ENCODE measurements at places on chromosomes 2 and 18.

DNA sequence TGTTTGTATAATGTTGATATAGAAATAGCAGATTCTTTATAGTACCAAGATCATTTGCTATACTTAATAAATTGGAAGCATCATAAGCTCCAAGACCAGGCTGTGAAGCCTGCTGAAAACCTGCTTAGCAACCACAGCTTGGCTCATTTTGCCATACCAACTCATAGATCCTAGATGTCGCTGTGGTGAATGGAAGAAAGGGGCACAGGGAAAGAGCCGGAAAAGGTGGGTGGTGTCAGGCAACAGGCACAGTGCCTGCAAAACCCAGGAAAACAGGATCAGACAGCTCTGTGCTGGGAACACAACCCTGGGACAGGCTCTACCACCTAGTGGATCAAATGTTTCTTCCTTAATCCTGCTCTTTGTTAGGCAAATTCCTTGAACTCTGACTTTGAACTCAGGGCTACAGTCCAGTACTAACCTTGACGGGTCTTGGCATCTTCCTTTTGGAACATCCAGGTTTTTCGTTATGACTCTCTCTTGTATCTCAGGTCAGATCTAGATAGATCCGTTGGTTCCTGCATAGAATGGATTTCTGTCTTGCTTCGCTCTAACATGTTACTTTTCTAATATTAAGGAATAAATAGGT, 31.6 kb downstream of the TWSG1 start:
- no peak for DNase-seq

DNA sequence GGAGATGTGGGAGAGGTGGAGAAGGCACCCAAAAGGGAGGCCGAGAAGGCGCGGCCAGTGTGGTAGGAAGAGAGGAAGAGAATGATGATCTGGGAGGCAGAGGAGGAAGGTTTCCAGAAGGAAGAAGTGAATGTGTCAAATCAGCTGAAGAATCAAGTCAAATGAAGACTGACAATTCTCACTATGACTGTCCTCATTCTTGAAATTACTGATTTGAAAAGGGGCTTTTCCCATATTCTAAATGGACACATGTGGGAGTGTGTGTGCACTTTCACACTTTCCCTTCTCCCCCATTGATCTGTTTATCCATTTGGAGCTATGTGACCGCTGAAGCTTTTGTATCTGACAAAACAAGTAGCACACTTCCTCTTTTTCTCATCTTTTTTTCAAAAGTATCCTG, 6.1 kb downstream of the AFF3 start:
- DNase-seq, result no peak

DNA sequence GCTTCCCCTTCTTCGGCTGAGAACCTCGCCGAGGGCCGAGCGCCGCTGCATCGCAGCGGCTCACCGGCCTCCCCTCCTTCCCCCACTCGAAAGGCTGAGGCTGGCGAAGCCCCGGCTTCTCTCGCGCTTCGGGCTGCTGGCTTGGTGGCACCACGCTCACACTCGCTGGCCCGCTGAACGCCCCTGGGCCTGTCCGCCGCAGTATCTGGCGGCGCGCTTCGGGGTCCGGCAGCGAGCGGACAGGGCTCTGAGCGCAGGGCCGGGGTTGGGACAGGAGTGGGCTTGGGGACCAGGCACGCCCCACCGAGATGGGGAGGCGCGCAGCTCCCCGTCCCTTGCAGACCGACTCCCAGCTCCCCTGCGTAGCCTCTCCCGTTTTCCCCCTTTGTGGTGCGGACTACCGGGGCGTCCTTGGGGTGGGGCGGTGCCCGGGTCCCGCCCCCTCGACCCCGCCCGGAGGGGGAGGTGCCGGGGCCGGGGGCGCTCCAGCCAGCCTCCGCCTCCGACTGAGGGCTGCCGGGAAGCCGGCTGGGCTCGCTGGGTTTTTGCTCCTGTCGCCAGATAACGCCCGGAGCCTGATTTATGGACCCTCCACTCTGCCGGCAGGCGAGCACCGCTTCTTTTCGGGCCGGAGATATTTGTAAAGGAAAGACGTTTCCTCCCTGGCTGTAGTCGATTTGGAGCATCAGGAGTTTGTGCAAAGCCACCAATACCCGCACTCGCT, 3.8 kb downstream of the GBX2 start:
- DNase-seq, result no peak

- DNase-seq, result no peak
Measured at GRCh38 chr2:109269706-109270504, 140.9 kb downstream of the SH3RF3 start.

- no peak for DNase-seq
Measured at GRCh38 chr18:48418539-48419276, 9.5 kb upstream of the ZBTB7C start.

DNA sequence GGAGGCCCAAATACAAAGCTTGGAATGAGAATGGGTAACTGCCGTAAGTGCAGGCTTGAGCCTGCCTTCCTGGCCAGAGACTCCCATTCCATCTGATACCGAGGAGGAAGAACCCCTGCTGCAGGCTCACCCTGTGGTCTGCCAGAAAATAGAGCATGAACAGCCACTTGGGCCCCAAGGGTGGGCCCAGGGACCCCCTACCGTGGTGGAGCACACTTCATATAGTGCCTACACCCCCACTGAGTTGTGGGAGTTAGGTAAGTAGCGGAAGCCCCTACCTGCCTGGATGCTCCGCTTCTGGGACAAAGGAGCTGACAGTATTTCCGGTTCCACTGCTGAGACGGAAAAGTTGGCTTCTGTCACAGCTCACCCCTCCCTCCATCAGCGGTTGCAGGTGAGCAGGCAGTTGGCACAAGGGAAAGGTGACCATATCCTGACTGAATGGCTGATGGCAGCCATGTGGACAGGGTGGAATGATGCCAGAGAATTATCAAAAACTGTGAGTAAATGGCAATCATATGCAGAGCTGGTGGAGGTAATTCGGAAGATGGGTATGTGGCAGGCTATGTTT, 11.5 kb upstream of the C2orf42 start:
- DNase-seq, result no peak

DNA sequence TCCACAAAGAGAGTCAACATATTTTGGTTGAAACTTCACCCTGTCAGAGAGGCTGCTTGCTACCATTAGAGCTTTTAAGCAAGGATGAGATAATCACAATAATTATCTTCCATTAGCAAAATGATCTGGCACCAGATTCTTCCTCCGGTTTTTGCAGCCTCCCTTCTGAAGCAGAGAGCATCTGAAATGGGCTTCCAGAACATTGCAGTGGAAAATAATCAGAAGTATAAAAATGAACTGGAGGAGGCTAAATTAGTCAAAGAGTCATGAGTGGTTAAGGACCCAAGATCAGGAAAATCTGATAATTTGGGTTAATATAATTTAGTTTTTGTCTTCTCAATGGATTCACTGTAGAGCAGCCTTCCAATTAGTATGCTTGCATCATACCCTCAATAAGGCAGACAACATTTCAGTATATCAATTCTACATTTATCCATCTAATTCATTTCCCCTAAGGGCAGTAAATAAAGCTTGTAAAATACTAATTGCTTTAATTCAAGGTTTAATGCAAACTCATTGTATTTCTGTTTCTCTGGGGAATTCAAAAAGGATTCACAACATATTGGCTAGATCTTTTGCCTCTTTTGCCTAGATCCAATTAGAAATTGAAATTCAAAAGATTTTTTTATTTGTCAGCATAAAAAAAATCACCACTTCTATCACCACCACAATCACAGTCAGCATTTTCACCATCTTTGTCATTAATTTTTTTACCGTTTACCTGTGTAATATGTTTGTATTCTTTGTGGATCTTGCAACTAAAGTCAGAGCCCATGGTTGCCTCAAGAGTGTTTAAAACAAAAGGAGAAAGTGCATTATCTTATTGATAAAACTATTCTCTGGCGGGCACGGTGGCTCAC, 537.2 kb upstream of the DCC start:
- no peak for DNase-seq

- no peak for DNase-seq
Measured at GRCh38 chr2:112924821-112925220, 13.9 kb downstream of the IL37 start.

DNA sequence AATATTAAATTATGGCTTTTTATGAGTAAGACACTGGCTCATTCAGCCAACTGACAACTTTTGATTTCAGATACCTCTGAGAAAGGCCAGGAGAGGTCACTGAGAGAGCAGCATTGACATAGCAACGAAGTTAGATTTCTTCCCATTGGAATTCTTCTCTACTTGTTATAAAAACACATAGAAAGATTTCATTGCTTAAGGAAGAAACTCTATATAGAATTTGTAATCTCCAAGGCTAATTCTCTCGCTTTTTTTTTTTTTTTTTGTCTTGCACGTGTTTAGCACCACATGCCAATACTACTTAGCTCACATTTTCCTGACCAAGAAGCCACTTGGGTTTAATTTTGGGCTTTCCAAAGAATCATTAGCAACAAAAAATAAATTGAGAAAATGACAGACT, 233.7 kb downstream of the CALCRL start:
- DNase-seq, result no peak

DNA sequence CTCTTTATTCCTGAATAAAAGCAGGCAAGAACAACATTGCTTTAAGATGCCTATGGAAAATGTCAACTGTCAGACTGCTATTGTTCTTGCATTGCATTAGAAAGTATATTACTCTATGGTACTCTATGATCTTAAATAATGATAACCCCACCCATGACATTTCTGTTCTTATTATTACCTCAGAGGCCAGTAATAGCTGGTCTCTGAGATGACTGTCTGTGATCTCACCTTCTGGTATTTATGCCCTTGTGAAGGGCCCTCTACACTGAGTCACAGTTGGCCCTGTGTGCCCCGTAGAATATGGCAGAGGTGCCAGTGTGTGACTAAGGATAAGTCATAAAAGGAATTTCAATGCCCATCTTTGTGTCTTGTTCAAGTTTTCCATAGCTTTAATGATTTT, 61.0 kb downstream of the SPP2 start:
- DNase-seq, result no peak

DNA sequence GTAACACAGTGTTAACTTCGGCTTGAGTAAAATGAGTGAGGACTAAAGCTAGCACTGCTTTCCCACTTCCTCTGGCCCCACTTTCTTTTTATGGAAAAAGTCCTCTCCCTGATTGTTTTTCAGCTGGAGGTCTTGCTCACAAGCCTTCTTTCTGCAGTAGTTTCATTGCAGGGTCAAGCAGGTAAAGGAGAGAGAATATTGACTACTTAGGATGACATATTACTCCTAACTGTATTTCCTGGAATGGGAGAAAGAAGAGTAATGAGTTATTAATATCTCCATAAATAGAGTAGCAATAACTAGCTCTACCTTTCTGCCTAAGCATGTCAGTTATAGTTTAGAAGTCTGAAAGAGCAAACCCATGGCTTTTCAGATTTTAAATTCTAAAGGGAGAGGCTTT, 45.0 kb downstream of the MAP4K4 start:
- no peak for DNase-seq

DNA sequence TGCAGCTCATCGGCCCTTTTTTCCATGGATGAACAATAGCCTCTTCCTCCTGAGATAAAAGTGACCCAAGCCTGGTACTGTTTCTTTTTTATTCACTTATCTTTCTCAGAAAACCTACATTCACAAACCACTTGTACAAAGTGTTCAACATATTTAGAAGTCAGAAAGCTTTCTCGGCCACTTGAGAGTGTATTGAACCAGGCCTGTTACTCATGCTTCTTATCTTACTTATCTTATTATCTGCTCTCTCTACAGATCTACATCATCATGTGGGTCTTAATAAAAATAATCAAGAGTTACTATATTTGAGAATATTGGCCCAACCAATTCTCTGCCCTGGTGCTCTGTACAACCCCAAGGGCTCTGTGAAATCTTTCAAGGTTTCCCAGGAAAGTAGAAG, 242.1 kb downstream of the MREG start:
- DNase-seq, result no peak

GRCh38 chr2:47190188-47190881, 35.2 kb upstream of the STPG4 start:
- DNase-seq, result no peak

- DNase-seq, result no peak
Measured at GRCh38 chr2:36753706-36754221, 57.3 kb downstream of the VIT start.

DNA sequence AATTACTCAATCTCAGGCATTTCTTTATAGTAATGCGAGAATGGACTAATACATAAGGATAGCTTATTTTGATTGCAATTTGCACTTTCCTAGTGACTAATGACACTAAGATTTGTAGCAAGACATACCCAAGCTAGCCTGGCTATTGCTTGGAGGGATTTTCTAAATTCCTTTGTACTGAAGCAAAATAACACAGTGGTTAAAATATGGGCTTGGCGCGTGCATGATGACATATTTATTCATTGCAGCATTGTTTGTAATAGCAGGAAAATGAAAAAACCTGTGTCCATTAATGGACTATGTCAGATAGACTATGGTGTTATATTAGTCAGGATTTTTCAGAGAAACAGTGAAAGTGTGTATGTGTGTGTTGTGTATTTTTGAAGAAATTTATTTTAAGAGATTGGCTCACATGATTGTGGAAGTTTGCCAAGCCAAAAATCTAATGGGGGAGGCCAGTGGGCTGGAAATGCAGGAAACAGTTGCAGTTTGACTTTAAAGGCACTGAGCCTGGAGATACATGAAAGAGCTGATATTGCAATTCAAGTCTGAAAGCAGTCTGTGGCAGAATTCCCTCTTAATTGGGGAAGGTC, 16.7 kb upstream of the LAPTM4A start:
- DNase-seq, result no peak

DNA sequence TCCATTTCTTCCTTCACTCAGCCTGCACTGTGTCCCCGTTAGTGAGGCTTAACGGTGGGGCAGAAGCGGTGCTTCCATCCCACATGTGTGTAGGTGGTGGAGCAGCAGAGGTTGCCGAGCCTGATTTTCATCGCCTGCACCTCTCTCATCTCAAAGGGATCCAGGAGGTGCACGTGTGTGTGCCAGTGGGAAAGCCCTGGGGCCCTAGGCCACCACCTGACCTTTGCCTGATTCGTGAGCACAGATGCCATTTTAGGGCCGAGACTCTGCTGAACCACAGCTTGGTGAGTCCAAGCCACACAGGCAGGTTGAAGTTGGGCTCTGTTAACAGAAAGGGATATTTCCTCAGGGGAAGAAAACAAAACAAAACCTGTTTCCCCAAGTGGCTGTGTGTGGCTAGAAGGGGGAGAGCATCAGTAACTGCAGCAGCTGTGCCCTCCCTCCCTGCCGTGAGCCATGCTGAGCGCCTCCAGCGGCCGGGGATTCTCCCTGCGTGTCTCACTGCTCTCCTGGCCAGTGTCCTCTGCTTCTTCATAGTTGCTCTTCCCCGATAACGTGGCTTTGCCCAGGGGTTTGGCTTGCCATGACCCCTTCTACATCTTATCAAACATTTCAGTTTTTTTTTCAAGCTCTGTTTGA, 81.5 kb downstream of the MAPRE2 start:
- peak; percentile 24 for DNase-seq

All from hematopoietic multipotent progenitor cell treated with erythropoietin and hydrocortisone succinate and interleukin-3 and kit ligand, for 17 days (in vitro differentiated cells).